ENCODE measurements at places on chromosomes 6 and 20.

GRCh38 chr20:61608275-61609085 is 356.4 kb downstream of the CDH4 start:
- H3K27me3 ChIP-seq = no peaks in the 10 kb centered on the region
- no peak for DNase-seq
- no peaks in the 10 kb centered on the region for H3K36me3 ChIP-seq
- H3K27ac ChIP-seq = no peak overlapping the region
- no peak overlapping the region for H3K4me3 ChIP-seq
- H3K4me1 ChIP-seq = no peaks in the 10 kb centered on the region

- no peaks in the 10 kb centered on the region for H3K4me1 ChIP-seq
- no peaks in the 10 kb centered on the region for H3K36me3 ChIP-seq
- H3K4me3 ChIP-seq = no peak overlapping the region
- no peak for DNase-seq
- H3K27me3 ChIP-seq = no peaks in the 10 kb centered on the region
- H3K27ac ChIP-seq = no peak overlapping the region
Measured at GRCh38 chr6:99151634-99152346, 197.7 kb downstream of the FAXC start.

GRCh38 chr6:21402368-21402767 is 191.2 kb upstream of the SOX4 start:
- H3K36me3 ChIP-seq = no peaks in the 10 kb centered on the region
- H3K4me1 ChIP-seq = no peaks in the 10 kb centered on the region
- no peak overlapping the region for H3K27ac ChIP-seq
- no peak overlapping the region for H3K4me3 ChIP-seq
- H3K27me3 ChIP-seq = no peaks in the 10 kb centered on the region

- no peak overlapping the region for H3K4me3 ChIP-seq
- H3K27ac ChIP-seq = peak overlapping the region; percentile 63
- H3K4me1 ChIP-seq = peaks cover 22% of the 10 kb centered on the region
- H3K36me3 ChIP-seq = peaks cover 3% of the 10 kb centered on the region
Measured at GRCh38 chr20:17636523-17637412, 45.3 kb downstream of the RRBP1 start.

GRCh38 chr20:24836041-24836533 is 113.0 kb upstream of the CST7 start:
- no peaks in the 10 kb centered on the region for H3K36me3 ChIP-seq
- no peaks in the 10 kb centered on the region for H3K27me3 ChIP-seq
- no peaks in the 10 kb centered on the region for H3K4me1 ChIP-seq
- H3K4me3 ChIP-seq = no peak overlapping the region
- no peak overlapping the region for H3K27ac ChIP-seq

DNA sequence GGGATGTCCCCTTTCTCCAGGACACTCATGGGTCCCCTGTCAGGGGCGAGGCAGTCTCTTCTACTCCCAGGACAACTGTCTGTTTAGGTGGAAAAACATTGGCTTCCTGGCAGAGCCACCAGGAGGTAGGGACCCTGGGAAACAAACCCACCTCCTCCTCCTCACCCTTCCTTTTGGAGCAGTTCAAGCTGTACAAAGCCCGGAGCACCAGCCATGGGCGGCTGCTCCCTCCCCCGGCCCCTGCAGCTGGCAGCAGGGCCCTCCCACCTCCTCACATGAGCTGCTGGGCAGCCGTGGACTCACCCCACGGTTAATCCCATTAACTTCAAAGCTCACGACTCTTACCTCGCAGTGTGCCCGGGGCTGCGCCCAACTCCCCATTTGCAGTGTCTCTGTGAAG is 48.6 kb downstream of the CDH4 start:
- no peak overlapping the region for H3K27ac ChIP-seq
- no peak overlapping the region for H3K4me3 ChIP-seq
- no peaks in the 10 kb centered on the region for H3K4me1 ChIP-seq
- no peaks in the 10 kb centered on the region for H3K36me3 ChIP-seq
- no peaks in the 10 kb centered on the region for H3K27me3 ChIP-seq

DNA sequence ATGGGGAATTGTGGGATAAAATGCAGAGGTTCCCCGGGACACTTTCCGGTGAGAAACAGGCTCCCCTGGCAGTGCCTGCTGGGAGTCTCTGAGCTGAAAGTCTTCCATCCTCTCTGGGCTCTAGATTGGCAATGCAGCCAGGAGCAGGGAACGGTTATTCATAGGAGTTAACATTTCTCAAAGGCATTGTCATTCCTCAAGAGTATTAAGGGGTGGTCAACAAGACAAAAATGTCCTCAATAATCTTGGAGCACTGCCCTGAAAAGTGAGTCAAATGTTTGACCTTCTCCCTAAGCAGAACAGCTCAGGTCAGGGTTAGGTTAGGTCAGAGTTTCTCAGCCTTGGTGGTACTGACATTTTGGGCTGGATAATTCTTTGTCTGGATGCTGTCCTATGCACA is 13.2 kb downstream of the BPIFB1 start:
- H3K36me3 ChIP-seq = no peaks in the 10 kb centered on the region
- H3K4me1 ChIP-seq = peaks cover 7% of the 10 kb centered on the region
- no peak overlapping the region for H3K4me3 ChIP-seq
- H3K27ac ChIP-seq = no peak overlapping the region
- H3K27me3 ChIP-seq = peaks cover 25% of the 10 kb centered on the region
- no peak for DNase-seq

- no peak overlapping the region for H3K4me3 ChIP-seq
- no peaks in the 10 kb centered on the region for H3K27me3 ChIP-seq
Measured at GRCh38 chr20:25503936-25504335, 81.4 kb downstream of the NINL start.

GRCh38 chr20:18645851-18646250 is 58.0 kb downstream of the DTD1 start:
- H3K36me3 ChIP-seq = no peaks in the 10 kb centered on the region
- H3K27ac ChIP-seq = no peak overlapping the region
- no peaks in the 10 kb centered on the region for H3K27me3 ChIP-seq

DNA sequence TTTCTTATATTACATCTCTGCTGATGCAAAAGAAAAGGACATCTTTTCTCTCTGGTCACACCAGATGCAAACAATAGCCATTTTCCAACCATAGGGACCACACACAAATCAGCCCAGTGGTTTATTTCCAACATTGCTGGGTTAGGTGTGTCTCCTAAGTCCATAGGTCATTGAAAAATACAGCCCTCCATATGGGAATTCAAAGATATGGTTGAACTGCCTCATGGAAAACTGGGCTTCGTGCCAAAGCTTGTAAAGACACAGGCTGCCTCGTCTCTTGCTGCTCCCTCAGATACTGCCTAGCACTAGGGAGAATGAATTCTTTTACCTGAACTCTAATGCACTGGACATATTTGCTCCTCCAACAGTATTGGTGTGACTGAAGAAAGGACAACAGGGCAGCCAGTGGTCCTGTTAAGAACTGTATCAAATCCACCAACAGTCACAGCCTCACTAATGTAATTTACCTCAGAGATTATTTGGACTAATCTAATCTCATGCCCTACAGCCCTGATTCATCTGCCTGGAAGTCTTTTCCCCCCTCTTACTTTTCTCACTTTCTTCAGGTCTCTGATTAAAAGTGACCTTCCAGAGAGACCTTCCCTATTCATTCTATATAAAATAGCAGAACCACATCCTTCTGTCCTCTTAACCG is 48.3 kb upstream of the TBC1D32 start:
- H3K36me3 ChIP-seq = no peaks in the 10 kb centered on the region
- no peak for DNase-seq
- no peak overlapping the region for H3K4me3 ChIP-seq
- H3K27ac ChIP-seq = no peak overlapping the region

GRCh38 chr6:88013015-88013414 is 34.6 kb upstream of the SPACA1 start:
- no peak overlapping the region for H3K4me3 ChIP-seq
- peaks cover 5% of the 10 kb centered on the region for H3K4me1 ChIP-seq
- H3K27ac ChIP-seq = peak overlapping the region; percentile 22
- no peak for DNase-seq

DNA sequence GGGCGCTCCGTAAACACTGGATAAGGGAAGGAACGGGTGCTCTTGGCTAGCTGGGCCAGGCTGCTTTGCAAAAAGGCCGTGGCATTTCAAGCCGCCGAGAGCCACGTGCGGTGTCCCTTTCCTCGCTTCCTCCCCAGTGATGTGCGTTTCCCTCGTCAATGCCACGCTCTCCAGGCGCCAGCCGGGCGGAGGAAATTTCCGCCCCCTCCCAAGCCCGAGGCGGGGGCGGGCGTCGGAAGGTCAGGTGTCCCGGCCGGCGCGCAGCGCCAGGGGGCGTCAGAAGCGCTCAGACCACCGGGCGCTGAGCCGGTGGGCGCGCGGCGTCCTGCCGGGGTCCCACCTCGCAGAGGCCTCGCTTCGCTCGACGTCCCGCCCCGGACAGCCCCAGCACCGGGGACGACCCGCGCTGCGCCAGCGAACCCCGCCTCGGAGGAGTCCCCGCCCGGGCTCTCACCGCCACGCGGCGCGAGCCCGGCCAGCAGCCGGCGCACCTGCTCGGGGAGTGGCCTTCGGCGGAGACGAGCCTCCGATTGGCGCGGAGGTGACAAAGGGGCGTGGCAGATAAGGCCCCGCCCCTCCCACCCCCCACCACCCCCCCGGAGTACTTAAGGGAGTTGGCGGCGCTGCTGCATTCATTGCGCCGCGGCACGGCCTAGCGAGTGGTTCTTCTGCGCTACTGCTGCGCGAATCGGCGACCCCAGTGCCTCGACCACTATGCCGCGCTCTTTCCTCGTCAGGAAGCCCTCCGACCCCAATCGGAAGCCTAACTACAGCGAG is at the start of gene SNAI1:
Gene SNAI1 (plus strand): TSS at position 635 of the 777 bp plus-strand sequence. CDS start 80 bp downstream, at position 715.
- H3K4me1 ChIP-seq = peaks cover 74% of the 10 kb centered on the region
- H3K27ac ChIP-seq = peak within 1 kb of the TSS; percentile 72
- DNase-seq = peak; percentile 94

DNA sequence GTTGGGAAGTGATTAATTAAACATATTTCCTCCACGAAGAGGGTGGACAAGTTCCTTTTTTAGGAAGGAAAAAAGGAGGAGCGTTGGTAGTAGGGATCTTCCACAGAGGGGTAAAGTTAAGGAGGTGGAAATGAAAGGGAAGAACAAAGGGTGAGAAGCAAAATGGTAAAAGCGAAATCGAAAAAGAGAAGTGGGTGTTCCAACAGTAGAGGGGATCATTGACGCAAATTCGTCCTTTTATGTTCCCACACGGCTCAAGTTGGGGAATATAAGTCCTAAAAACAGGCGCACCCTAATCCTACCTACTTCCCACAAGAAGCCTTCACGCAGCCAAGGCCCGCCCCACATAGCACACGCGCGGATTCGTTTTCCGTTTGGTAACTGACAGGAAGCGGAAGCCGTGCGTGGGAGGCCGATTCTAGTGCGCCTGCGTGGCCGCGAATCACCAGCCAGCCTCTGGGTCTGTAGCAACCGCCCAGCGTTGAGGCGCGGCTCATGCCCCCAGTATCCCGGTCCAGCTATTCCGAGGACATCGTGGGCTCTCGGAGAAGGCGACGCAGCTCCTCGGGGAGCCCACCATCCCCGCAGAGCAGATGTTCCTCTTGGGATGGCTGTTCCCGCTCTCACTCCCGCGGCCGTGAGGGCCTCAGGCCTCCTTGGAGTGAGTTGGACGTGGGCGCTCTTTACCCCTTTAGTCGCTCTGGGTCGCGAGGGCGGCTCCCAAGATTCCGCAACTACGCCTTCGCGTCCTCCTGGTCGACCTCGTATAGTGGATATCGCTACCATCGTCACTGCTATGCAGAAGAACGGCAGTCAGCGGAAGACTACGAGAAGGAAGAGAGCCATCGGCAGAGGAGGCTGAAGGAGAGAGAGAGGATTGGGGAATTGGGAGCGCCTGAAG is at the start of gene NKAPL:
Gene NKAPL (plus strand): TSS at position 421 of the 901 bp plus-strand sequence. CDS start 75 bp downstream, at position 496.
- H3K36me3 ChIP-seq = no peaks in the 10 kb centered on the region
- H3K27me3 ChIP-seq = no peaks in the 10 kb centered on the region
- H3K27ac ChIP-seq = no peak within 1 kb of the TSS

GRCh38 chr20:9409352-9409751 is 105.0 kb upstream of the LAMP5 start:
- H3K27me3 ChIP-seq = no peaks in the 10 kb centered on the region
- H3K4me3 ChIP-seq = no peak overlapping the region
- no peak for DNase-seq
- no peaks in the 10 kb centered on the region for H3K4me1 ChIP-seq

GRCh38 chr6:144646093-144647056 is 361.2 kb downstream of the UTRN start:
- no peak overlapping the region for H3K4me3 ChIP-seq
- DNase-seq = no peak
- H3K36me3 ChIP-seq = peaks cover 10% of the 10 kb centered on the region
- H3K27me3 ChIP-seq = no peaks in the 10 kb centered on the region
- H3K27ac ChIP-seq = no peak overlapping the region

- H3K4me1 ChIP-seq = no peaks in the 10 kb centered on the region
- H3K27ac ChIP-seq = no peak overlapping the region
- H3K27me3 ChIP-seq = no peaks in the 10 kb centered on the region
- H3K4me3 ChIP-seq = no peak overlapping the region
Measured at GRCh38 chr6:153038378-153039057, 36.0 kb upstream of the MTRF1L start.

DNA sequence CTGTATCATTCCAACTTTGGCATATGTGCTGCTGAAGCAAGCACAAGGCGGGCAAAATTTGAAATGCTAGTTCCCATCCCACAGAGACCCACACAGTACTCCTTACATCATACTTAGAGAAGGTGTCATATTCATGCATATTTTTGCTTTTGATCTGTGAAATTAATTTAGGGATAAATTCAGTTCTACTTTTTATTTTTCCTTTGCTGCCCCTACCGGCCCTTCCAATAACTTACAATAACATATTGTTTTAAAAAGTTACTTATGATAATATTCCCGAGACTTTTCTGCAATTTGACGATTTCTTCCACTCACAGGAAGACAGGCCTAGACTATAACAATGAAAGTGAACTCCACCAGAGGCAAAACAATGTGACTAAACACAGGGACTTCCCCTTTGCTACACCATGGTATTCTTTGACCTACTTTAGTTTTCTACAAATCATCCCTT is 35.0 kb downstream of the SESN1 start:
- DNase-seq = no peak
- no peaks in the 10 kb centered on the region for H3K27me3 ChIP-seq
- peak overlapping the region; percentile 80 for H3K27ac ChIP-seq
- no peaks in the 10 kb centered on the region for H3K36me3 ChIP-seq

DNA sequence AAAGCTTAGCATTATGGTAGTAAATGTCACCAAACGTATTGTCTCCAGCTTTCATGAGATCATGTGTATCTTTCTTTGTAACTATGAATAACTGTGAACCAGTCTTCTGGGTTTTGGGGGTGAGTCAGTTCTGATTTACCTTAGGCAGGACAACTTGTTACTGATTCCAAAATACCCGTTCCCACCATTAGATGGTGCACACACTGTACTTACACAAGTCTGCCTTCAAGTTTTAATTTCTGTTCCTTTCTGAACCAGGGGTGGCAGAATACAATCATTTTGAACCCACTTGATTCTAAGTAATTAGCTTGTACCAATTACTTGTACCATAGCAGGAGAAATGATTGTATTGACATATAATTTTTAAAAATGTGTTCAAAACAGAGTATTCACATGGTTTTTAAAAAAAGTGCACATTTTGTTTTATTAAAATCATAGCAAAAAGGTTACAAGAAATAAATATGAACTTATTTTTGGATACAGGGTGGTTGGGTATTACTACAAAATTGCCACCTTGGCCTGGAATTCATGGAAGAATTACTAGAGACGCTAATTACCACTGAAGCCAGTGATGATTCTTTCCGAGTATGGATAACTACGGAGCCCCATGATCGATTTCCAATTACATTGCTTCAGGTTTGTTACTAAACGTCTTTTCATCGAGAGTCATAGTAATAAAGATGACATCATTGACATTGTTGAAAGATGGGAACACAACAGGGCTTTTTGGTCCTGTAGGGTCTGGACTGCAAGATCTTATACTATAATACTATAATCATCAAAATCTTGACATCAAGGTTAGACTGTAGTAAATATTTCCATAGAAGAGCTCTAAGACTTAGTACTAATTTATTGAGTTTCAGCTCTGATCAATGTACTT is 75.2 kb upstream of the GLP1R start:
- no peaks in the 10 kb centered on the region for H3K4me1 ChIP-seq
- H3K4me3 ChIP-seq = no peak overlapping the region
- H3K27me3 ChIP-seq = peaks cover 7% of the 10 kb centered on the region
- no peak for DNase-seq
- H3K27ac ChIP-seq = no peak overlapping the region
- H3K36me3 ChIP-seq = no peaks in the 10 kb centered on the region

All from spleen (tissue), 13 donors.